ENCODE measurements at places on chromosomes 4 and X. TPM values are rescaled to one million over a fixed set of nuclear protein-coding genes. Genes with fewer than 3 reads are reported as not detected.

The SLC2A9 gene
- 3.0 TPM for total RNA-seq

GRCh38 chr4:88822034-88822789 lies 124.6 kb upstream of the NAP1L5 start:
- DNase-seq = no peak

DNA sequence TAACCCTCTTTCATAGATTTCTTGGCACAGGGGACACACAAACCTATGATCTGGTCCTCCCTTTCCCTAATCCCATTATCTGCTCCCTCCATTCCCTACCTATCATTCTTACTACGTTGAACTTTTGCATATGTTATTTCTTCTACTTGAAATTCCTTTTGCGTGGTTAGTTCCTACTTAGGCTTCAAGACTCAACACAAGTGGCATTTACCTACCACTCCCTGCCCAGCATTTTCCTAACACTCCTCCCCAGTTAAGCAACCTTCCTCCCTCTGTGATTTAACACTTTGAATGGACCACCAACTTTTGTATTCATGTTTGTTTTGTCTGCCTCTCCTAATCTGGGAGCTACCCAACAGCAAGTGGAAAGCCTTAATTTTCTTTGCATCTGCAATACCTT lies 1113.7 kb downstream of the STIM2 start:
- no peak for DNase-seq

DNA sequence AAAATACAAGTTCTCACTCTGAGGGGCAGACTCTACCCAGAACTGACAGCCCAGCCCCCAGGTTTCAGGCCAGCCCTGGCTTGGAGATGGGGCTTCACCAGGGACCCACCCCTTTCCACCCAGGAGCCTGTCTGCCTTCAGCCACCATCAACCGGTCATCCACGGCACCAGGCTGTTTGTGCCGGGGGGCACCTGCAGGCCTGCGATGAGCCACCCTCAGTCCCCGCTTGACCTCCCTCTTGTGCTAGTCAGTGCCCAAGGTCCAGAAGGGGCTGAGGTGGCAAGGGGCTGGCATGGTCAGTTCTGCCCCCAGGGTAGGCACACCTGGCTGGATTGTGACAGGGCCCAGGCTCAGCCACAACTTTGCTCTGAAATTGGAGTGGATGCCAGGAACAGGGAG lies 82.1 kb downstream of the ADRA2C start:
- no peak for DNase-seq

Measured in naive thymus-derived CD8-positive, alpha-beta T cell (primary cell).